ENCODE measurements at places on chromosomes 7 and 10.

GRCh38 chr7:123494193-123494796 lies 40.1 kb downstream of the IQUB start:
- DNase-seq = peak; percentile 44

GRCh38 chr7:137657476-137658189 lies 189.1 kb downstream of the DGKI start:
- peak; percentile 60 for DNase-seq

DNA sequence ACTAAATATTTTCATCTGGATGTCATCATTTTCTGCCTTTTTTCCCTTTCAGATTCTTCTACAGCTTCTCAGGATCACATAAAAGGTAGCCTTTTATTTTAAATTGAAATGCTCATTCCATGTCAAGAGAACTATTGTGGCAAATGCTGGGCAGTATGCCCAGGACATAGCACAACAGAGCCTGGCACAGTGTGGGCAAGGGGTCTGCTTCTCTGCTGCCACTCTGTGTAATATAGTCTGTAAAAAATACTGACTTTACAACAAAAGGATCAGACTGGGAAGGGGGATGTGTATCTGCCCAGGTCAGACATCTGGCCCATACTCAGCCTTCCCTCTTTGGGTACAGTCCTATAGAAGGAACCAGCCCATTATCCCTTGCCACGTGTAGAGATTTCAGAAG lies 62.7 kb downstream of the CUZD1 start:
- DNase-seq = no peak

GRCh38 chr10:89621438-89621837 lies 23.6 kb downstream of the PANK1 start:
- no peak for DNase-seq

GRCh38 chr10:51733057-51733456 lies 33.7 kb upstream of the CSTF2T start:
- peak; percentile 10 for DNase-seq

DNA sequence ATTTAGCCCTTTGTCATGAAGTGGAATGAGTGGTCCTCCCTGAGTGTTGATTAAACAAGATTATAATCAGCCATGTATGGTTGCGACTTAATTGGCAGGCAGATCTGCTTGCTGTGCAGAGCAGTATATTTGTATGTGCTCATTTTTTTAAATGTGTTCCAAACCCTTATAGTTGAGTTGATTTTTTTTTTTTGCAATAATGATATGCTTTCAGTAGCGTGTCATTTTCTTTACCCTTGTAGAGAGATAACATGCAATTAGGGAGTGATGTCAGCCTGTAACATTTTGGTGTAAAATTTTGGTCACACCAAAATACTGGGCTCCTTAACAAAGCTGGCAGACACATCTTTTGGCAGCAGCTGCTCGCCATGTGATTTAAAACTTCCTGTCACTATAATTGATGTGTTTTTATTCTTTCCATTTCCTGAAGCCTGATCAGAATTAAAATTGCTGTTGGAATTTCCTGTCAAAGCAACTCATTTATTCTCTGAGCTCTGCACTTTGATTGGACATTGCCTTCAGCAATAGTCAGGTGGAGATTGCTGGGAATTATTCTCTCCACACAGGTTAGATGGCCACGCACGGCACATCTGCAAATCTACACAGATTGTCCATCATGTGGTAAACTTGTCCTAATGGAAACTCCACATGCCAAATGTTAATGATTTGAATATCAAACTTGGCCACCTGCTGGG lies 125.3 kb downstream of the DYNC1I1 start:
- no peak for DNase-seq

GRCh38 chr10:50651808-50652207 lies 28.1 kb upstream of the SGMS1 start:
- no peak for DNase-seq

DNA sequence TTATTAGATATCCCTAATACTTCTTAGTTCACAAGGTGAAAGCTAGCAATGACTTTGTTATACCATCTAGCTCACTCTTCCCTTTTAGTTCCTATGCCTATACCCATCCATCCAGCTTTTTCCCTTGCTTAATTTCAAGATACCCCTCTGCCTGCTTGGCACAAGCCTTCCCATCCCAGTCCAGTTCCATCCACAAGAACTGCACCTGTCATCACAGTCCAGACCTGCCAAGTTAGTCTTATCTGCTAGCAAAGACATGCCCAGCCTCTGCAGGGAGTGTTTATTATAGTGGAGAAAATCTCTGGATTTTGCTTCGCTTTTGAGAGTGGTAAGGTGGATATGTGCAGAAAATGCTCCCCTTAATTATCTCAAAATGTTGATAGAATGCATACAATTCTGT lies 158.2 kb downstream of the ST7 start:
- DNase-seq = no peak

DNA sequence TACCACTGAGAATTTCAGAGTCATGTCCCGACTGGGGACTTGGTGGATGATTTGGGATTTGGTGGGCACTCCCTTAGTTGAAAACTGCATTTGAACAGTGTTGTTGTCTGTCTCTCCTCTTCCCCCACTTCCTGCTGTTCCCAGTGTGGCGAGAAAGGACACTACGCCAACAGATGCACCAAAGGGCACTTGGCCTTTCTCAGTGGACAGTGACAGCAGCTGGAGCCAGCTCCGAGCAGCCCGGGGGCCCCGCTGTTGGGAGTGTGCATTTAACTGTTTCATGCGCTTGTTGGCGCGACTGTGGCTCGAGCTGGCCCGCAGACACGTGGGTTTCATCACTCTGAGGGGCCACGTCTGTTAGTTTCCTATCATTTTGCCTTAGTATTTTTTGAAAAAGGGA lies 9.7 kb downstream of the ATP5MF start:
- no peak for DNase-seq

GRCh38 chr7:44099669-44100068 lies 4.5 kb upstream of the AEBP1 start:
- no peak for DNase-seq

GRCh38 chr10:89699581-89700064 lies 1.8 kb upstream of the KIF20B start:
- DNase-seq = no peak

GRCh38 chr10:1130995-1131790 lies 75.0 kb downstream of the WDR37 start:
- no peak for DNase-seq

GRCh38 chr10:2120746-2121145 lies 383.4 kb upstream of the ADARB2 start:
- no peak for DNase-seq

GRCh38 chr10:34141032-34141680 lies 673.9 kb downstream of the PARD3 start:
- no peak for DNase-seq

DNA sequence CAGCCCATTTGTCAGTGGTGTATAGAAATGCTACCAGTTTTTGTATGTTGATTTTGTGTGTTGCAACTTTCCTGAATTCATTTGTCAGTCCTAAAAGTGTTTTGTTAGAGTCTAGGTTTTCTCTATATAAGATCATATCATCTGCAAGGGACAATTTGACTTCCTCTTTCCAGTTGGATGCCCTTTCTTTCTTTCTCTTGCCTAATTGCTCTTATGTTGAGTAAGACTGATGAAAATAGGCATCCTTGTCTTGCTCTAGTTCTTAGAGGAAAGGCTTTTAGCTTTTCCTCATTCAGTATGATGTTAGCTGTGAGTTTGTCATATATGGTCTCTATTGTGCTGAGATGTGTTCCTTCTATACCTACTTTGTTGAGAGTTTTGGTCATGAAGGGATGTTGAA lies 161.7 kb upstream of the TPK1 start:
- DNase-seq = no peak

DNA sequence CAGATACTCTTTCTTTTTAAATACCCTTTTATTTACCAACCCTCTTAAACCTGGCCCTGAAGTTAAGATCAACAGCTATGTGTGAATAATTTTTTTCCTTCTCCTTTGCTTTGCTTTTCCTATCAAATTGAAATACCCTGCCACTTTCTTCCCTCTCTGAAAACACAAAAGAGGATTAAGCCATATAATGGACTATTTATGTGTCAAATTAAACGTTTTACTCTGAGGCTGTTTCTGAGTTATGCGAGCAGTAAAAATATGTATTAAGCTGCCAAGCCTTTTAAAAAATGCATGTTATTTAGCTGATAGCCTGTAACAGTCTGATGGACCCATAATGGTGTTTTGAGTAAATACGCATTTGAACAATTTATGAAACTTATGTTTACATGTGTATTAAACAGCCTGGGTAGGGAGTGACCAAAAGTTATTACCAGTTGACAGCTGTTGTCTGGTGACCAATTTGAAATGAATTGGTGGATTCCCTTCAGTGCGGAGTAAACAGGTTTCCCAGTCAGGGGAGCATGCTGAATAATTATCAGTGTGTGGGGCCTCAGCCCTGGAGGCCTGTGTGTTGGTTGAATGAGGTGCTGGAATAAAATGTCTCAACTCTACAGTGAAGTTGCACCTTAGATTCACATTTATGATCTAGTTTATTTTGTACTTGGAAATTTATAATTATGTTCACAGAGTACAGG lies 89.6 kb downstream of the AUTS2 start:
- no peak for DNase-seq

DNA sequence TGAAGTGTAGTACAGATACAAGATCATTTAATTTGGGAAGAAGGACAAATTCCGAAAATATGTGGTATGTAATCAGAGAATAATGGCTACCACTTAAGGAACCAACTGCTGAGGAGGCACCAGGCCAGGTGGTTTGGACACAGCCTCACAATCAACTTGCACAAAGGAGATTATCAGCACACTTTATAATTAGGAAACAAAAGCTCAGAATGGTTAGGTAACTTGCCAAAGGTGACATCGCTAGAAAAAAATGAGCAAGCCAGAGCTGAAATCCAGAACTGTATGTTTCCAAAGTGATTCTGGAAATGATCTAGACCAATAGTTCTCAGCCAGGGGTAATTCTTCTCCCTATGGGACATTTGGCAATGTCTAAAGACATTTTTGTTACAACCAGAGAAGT lies 36.6 kb downstream of the ERCC6 start:
- no peak for DNase-seq

- DNase-seq = no peak
Measured at GRCh38 chr7:87144173-87144657, 8.0 kb upstream of the DMTF1 start.

GRCh38 chr10:119477444-119477843 lies 65.1 kb downstream of the RGS10 start:
- no peak for DNase-seq
